ENCODE measurements at places on chromosomes 11 and 22.
A peak's percentile ranks its signal among the peaks of the same experiment; 100 is the strongest.

GRCh38 chr11:727859-728748 is 19.2 kb upstream of the TALDO1 start:
- H3K36me3 ChIP-seq = no peaks in the 10 kb centered on the region
- H3K27ac ChIP-seq = no peak overlapping the region
- DNase-seq = peak; percentile 88

- H3K4me3 ChIP-seq = no peak overlapping the region
- peaks cover 13% of the 10 kb centered on the region for H3K4me1 ChIP-seq
- H3K27me3 ChIP-seq = no peaks in the 10 kb centered on the region
- DNase-seq = no peak
- H3K27ac ChIP-seq = no peak overlapping the region
Observed at GRCh38 chr22:28783786-28784671, 11.5 kb downstream of the CCDC117 start.

DNA sequence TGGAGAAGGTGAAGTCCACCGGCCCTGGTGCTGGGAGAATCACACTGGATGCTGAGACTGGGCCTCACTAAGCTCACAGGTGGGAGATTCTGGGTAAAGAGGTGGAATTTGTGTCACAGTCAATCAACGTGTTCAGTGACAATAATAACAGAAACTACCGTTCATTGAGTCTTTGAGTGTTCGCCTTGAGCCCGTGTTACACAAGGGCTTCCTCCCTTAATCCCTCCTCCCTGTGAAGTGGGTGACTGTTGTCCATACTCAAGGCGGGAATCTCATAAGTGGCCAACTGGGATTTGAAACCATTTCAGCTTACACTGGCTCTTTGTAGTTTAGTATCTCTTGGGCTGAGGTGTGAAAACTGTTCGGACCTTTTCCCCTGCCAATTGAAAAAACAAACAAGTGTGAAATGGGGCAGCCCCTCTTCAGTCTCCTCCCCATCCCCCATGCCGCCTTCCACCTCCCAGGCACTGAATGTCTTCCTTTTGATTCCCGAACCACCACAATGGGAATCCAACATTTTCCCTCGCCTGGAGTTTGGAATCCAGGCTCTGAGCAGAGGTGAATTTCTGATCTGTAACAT is 502.4 kb downstream of the MIAT start:
- H3K4me1 ChIP-seq = no peaks in the 10 kb centered on the region
- H3K27me3 ChIP-seq = peaks cover 32% of the 10 kb centered on the region
- no peak overlapping the region for H3K4me3 ChIP-seq
- H3K27ac ChIP-seq = no peak overlapping the region

DNA sequence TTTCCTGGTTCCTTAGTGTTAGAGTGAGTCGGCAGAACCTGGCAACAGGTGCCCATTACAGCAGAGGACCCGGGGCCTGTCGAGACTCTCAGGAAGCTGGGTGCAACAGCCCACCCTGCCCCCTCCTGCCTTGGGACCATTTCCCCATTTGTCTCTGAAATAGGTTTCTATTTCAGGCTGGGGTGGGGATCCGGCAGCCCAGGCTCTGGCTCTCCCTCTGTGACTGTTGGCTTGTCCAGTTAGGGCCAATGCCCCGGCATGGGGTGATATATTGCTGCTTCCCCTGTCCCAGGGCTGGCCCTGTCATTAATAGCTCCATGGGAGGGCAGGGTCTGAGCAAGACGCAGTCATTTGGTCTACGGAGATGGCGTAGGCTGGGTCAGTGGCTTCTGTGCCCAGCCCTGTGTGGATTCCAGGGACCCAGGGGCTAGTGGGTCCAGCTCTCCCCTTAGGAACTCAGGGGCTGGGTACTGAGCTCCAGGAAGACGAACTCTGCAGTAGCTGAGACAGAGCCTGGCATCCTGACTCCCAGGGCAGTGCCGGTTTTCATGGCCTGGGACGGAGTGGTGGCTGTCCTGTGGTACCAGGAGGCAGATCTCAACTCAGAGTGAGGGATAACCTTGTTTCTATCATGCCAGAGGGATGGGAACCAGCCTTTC is 2.7 kb downstream of the P2RY6 start:
- H3K36me3 ChIP-seq = no peaks in the 10 kb centered on the region
- H3K27ac ChIP-seq = no peak overlapping the region
- no peak for DNase-seq

GRCh38 chr11:36385121-36385970 is 89.3 kb downstream of the PRR5L start:
- peaks cover 39% of the 10 kb centered on the region for H3K4me1 ChIP-seq
- H3K36me3 ChIP-seq = peaks cover 6% of the 10 kb centered on the region
- DNase-seq = no peak
- H3K27ac ChIP-seq = peak overlapping the region; percentile 28
- peaks cover 8% of the 10 kb centered on the region for H3K27me3 ChIP-seq
- H3K4me3 ChIP-seq = no peak overlapping the region

DNA sequence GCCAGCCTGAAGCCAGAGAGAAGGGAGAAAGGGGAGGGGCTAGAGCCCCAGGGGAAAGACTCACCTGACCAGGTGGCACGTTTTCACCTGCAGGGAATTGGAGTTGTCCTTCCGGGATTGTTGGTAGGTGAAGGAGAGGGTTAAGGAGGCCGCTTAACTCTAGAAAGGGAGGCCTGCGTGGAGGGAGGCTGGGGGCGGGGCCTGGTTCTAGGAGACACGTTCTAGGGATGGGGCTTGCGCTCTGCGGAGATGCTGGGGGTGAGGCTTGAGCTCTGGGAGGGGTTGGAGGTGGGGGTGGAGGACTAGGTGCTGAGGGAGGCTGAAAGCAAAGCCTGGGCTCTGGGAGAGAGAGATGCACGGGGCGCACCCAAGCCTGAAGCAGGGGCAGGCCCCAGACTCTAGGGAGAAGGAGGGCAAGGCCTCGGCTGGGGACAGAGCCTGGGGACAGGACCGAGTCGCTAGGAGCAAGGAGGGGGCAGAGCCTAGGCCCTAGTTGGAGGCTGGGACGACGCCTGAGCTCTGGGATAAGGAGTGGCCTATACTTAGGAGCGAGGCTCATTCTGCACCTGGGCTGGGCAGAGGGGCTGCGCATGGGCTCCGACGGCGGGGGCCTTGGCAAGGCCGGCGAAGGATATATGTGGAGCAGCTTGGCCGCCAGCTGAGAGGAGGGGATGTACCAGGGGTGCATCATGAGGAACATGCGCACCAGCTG is 2.4 kb downstream of the RASGRP2 start:
- H3K4me1 ChIP-seq = peaks cover 36% of the 10 kb centered on the region
- H3K27me3 ChIP-seq = peaks cover 7% of the 10 kb centered on the region
- DNase-seq = no peak
- no peak overlapping the region for H3K27ac ChIP-seq

GRCh38 chr11:5317292-5317691 is 6.8 kb downstream of the OR51B2 start:
- H3K4me1 ChIP-seq = no peaks in the 10 kb centered on the region
- no peak overlapping the region for H3K27ac ChIP-seq
- no peaks in the 10 kb centered on the region for H3K36me3 ChIP-seq
- no peak overlapping the region for H3K4me3 ChIP-seq
- H3K27me3 ChIP-seq = no peaks in the 10 kb centered on the region

DNA sequence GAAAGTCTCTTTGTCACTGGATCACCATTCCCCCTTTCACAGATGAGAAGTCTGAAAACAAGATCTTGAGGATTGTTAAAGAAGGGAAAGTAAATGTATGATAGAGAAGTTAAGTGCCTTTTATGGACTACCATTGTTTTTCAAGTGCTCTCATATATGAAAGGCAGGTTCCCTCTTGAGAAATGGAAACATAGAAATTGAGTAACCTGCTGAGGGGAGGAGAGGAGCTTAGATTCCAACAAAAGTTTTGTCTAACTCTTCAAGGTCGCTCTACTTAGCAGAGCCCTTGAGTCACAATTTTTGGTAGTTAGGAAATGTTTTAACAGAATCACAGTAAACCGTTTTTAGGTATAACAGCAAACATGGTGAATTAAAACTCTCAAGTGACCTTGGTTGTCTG is 80.1 kb downstream of the SVIP start:
- no peak overlapping the region for H3K4me3 ChIP-seq
- H3K27me3 ChIP-seq = peaks cover 17% of the 10 kb centered on the region
- DNase-seq = no peak

DNA sequence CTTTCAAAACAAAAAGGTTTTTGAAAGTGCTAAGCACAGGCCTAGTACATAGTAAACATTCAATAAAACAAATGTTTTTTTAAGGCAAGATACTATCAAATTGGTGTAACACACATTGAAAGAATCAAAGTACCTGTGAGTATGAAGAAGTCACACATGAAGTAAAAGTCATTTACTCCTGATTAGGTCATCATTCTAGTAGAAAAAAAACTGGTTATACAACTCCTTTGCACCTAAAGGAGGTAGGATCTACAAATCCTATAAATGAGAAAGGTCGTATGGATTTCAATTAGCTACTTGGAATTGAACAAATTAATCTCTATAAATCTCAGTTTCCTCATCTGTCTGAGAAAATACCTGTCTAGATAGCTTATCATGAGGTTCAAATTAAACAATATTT is 80.8 kb downstream of the SIK3 start:
- no peak for DNase-seq
- no peaks in the 10 kb centered on the region for H3K27me3 ChIP-seq
- peaks cover 6% of the 10 kb centered on the region for H3K36me3 ChIP-seq
- no peak overlapping the region for H3K4me3 ChIP-seq
- no peak overlapping the region for H3K27ac ChIP-seq
- peaks cover 51% of the 10 kb centered on the region for H3K4me1 ChIP-seq

DNA sequence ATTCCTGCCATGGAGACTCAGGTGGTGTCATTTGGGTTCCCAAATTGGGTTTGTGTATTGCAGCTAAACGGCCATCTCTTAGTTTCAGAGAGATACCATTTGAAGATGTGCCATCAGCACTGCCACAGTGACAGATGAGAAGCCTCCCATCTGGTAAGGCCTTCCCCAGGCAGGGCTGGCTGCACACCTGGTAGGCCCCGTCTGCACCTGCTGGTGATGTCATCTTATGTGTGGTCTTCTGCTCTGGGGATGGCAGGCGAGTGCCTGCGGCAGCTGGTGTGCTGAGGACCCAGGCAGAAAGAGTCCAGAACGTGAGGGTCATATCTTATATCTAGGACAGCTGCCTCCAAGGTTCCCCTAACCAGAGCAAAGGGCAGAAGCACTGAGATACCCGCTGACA is 100.6 kb downstream of the CSNK2A3 start:
- H3K4me1 ChIP-seq = no peaks in the 10 kb centered on the region
- H3K4me3 ChIP-seq = no peak overlapping the region
- no peak overlapping the region for H3K27ac ChIP-seq
- H3K27me3 ChIP-seq = peaks cover 16% of the 10 kb centered on the region
- DNase-seq = no peak

DNA sequence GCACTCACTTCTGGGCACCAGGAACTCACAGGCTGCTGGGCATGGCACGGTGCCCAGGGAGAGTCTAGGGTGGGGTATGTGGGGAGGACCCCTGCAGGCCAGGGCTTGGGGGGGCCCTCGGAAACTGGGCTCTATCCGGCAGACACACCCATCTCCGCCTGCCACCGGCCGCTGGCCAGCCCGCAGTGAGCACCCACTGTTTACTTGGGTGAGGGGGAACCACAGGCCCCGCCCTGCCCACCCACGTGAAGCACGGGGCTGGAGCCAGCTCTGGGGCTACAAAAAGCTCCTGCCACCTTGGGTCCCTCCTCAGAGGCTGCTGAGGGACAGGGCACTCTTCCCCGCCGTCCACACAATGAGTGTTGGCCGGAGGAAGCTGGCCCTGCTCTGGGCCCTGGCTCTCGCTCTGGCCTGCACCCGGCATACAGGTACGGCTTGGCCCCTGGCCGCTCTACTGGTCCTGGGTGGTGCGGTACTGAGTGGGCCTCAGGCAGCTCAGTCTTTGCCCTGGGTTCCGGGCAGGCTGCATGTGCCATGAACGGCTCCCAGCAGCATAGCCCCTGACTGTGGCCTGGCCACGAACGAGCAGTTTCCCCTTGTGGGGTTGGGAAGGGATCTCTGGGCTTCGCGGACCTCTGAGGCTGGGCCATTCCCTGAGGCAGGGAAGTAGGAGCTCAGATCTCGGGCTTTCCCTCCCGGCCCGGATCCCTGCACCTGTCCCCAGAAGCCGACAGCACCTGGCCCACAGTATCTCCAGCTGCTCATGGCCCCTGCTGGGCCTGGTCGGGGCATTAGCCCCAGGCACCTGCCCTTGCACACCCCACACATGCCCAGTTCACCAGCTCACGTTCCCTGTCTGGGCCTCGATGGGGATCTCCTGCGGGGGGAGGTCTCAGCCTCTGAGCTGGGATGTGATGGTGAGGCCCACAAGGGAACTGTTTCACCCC is at the start of gene MUC5AC:
Gene MUC5AC, plus strand, starts transcription at position 309 of the 947 bp plus-strand sequence. Its CDS starts 47 bp downstream, at position 356.
- H3K36me3 ChIP-seq = no peaks in the 10 kb centered on the region
- no peaks in the 10 kb centered on the region for H3K27me3 ChIP-seq
- DNase-seq = peak; percentile 13
- H3K4me3 ChIP-seq = no peak within 1 kb of the TSS

GRCh38 chr11:65907878-65908277 is 7.7 kb upstream of the FOSL1 start:
- no peak overlapping the region for H3K27ac ChIP-seq
- peaks cover 7% of the 10 kb centered on the region for H3K4me1 ChIP-seq
- H3K4me3 ChIP-seq = no peak overlapping the region
- no peak for DNase-seq
- H3K36me3 ChIP-seq = no peaks in the 10 kb centered on the region

- H3K27ac ChIP-seq = peak overlapping the region; percentile 45
- no peak overlapping the region for H3K4me3 ChIP-seq
- H3K36me3 ChIP-seq = peaks cover 80% of the 10 kb centered on the region
- no peaks in the 10 kb centered on the region for H3K27me3 ChIP-seq
- no peak for DNase-seq
- H3K4me1 ChIP-seq = peaks cover 19% of the 10 kb centered on the region
Observed at GRCh38 chr22:17732251-17732854, 41.9 kb downstream of the BID start.

DNA sequence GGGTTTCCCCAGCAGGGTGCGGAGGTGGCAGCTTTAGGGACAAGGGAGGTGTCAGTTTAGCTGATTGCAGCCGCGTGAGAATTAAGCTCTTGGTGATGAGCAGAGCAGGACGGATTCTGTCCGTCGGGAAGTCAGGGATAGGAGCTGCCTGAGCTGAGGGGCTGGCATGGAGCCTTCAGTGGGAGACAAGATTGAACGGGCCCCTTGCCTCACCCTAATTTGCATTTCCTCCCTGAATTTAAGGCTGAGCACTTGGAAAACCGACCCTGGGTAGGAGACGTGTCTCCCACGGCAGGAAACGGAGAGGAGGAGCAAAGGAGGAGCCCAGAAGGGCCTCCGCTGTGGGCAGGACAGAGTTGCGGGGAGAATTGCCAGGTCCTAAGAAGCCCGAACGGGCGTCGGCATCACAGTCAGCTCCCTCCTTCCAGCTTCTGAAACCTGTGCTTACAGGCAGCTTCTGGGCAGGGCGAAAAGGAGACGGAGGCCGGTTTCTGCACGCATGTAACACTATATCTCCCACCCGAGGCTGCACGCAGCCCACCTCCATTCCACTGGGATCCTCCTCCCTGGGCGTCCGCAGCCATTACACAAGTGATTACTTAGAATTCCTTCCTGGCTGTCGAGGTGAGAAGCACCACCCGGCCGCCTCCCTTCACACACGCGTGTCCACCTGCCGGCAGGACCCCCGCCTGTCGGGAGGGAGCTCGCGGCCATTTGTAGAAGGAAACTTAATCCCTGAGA is 345.8 kb downstream of the BRD1 start:
- DNase-seq = no peak

DNA sequence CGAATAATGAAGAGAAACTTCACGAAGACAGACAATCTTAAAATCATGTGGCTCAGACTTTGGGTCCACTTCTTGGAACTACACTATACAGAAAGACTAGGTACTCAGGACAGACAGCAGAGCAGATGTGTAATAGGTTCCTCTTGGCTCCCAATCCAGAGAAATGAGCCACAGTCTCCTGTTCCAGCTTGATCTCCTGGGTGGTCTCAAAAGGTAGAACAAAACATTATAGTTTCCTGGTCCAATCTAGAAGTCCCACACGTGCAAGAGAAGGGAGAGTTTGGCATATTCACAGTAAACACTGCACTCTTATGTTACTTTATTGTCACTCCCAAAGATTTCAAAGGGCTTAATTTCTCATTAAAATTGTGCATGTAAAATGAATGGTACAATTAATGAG is 134.5 kb upstream of the FIBIN start:
- H3K4me3 ChIP-seq = no peak overlapping the region
- H3K36me3 ChIP-seq = no peaks in the 10 kb centered on the region
- H3K27me3 ChIP-seq = no peaks in the 10 kb centered on the region

All from activated T-cell treated with anti-CD3 and anti-CD28 coated beads, Interleukin-2, amount 50 U/mL, for 24 hours (primary cell).